Activated T-cell treated with anti-CD3 and anti-CD28 coated beads, Interleukin-2, amount 50 U/mL, for 72 hours (primary cell): ENCODE measurements at places on chromosomes 12 and 14. TPM values are rescaled to one million over a fixed set of nuclear protein-coding genes. Genes with fewer than 3 reads are reported as not detected.

The TSHR gene
- not detected for total RNA-seq

The CPM gene
- total RNA-seq = 8.4 TPM

The AQP5 gene
- not detected for total RNA-seq

The AKAP5 gene
- 1.9 TPM for total RNA-seq

The TMEM63C gene
- total RNA-seq = 2.1 TPM

The BIN2 gene
- 102 TPM for total RNA-seq

The AMIGO2 gene
- total RNA-seq = 15.1 TPM

The PTPRO gene
- total RNA-seq = 0.94 TPM

The TMEM132C gene
- total RNA-seq = not detected

The SLCO1B3 gene
- not detected for total RNA-seq

The NR1H4 gene
- not detected for total RNA-seq

The EML5 gene
- total RNA-seq = 4.9 TPM

The ANO4 gene
- not detected for total RNA-seq

The TRHDE gene
- total RNA-seq = not detected

The C12orf60 gene
- 2.4 TPM for total RNA-seq

The GALNT16 gene
- 0.05 TPM for total RNA-seq

The OR6C6 gene
- not detected for total RNA-seq

The OR4E1 gene
- total RNA-seq = not detected

The A2ML1 gene
- total RNA-seq = not detected

The PTCSC3 gene
- total RNA-seq = not detected

The NRDE2 gene
- 28.9 TPM for total RNA-seq

The TC2N gene
- total RNA-seq = 38.1 TPM

The DBX2 gene
- not detected for total RNA-seq

The ITGA7 gene
- total RNA-seq = 6.6 TPM

The LRP1-AS gene
- not detected for total RNA-seq

The ANO2 gene
- total RNA-seq = not detected

The RIPK3 gene
- total RNA-seq = 11.0 TPM

The FKBP11 gene
- 107 TPM for total RNA-seq

The TBX3 gene
- 0.07 TPM for total RNA-seq

The CLEC12A gene
- 0.16 TPM for total RNA-seq

The KANSL2 gene
- 74.2 TPM for total RNA-seq

The RNASE2 gene
- not detected for total RNA-seq

The KRT6A gene
- total RNA-seq = not detected

The RARG gene
- 36.7 TPM for total RNA-seq

The HOXC12 gene
- not detected for total RNA-seq

The SERPINA9 gene
- total RNA-seq = not detected

The RNASE3 gene
- not detected for total RNA-seq

The SLC39A2 gene
- total RNA-seq = 0.58 TPM

The SNRPF gene
- 36.6 TPM for total RNA-seq

The OASL gene
- 45.1 TPM for total RNA-seq

The GPR137C gene
- 0.12 TPM for total RNA-seq

The TBC1D30 gene
- total RNA-seq = 0.14 TPM
